Naive thymus-derived CD4-positive, alpha-beta T cell (primary cell): ENCODE measurements at places on chromosomes 6 and 20. TPM values are rescaled to one million over a fixed set of nuclear protein-coding genes. Genes with fewer than 3 reads are reported as not detected.

The DDAH2 gene
- total RNA-seq: 11.3 and 12.2 TPM in 2 replicates

DNA sequence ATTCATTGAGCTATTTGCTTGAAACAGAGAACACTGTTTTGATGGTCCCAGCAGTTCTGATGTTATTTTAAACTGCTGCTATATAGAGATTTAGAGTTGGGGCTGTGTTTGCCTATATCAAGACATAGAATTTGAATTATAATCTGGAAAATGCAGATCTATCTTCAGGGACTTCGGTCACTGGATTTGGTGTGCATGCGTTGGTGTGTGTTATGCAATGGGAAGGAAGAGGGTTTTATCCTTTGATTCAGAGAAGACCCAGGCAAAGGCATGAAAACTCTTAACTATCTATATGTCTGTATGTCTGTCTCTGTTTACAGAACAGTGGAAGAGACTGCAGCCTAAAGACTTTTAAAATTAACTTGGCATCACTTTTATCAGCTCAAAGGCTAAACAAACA, 2.0 kb downstream of the ADGRB3 start:
- H3K27me3 ChIP-seq: peaks cover 5% of the 10 kb centered on the region
- no peaks in the 10 kb centered on the region for H3K4me1 ChIP-seq
- H3K36me3 ChIP-seq: no peaks in the 10 kb centered on the region
- no peak overlapping the region for H3K27ac ChIP-seq

The BANF2 gene
- not detected for total RNA-seq

The CDC40 gene
- 36.2 TPM for total RNA-seq

GRCh38 chr20:40757087-40757486, 68.1 kb upstream of the MAFB start:
- no peak overlapping the region for H3K4me3 ChIP-seq
- DNase-seq: no peak
- H3K36me3 ChIP-seq: no peaks in the 10 kb centered on the region
- H3K27me3 ChIP-seq: no peaks in the 10 kb centered on the region
- H3K4me1 ChIP-seq: peaks cover 23% of the 10 kb centered on the region

- H3K27ac ChIP-seq: no peak overlapping the region
- no peak for DNase-seq
- no peaks in the 10 kb centered on the region for H3K4me1 ChIP-seq
- H3K4me3 ChIP-seq: no peak overlapping the region
- H3K27me3 ChIP-seq: no peaks in the 10 kb centered on the region
These were observed 102.5 kb downstream of the SASH1 start for GRCh38 chr6:148445116-148445515.

- DNase-seq: no peak
- no peaks in the 10 kb centered on the region for H3K27me3 ChIP-seq
These were observed 41.0 kb downstream of the ANGPT4 start for GRCh38 chr20:875115-875514.

- H3K4me1 ChIP-seq: no peaks in the 10 kb centered on the region
- no peak overlapping the region for H3K27ac ChIP-seq
- DNase-seq: no peak
- no peaks in the 10 kb centered on the region for H3K36me3 ChIP-seq
- no peak overlapping the region for H3K4me3 ChIP-seq
These were observed 15.0 kb downstream of the JPH2 start for GRCh38 chr20:44171775-44172571.

The LY6G5C gene
- total RNA-seq: 2.4 TPM

The SLC35B2 gene
- total RNA-seq: 20.4 TPM

- H3K4me1 ChIP-seq: peaks cover 42% of the 10 kb centered on the region
- H3K4me3 ChIP-seq: peak overlapping the region; percentile 62
- no peaks in the 10 kb centered on the region for H3K27me3 ChIP-seq
- peak overlapping the region; percentile 95 for H3K27ac ChIP-seq
- no peaks in the 10 kb centered on the region for H3K36me3 ChIP-seq
- no peak for DNase-seq
These were observed 2.1 kb upstream of the DIDO1 start for GRCh38 chr20:62928246-62928939.

DNA sequence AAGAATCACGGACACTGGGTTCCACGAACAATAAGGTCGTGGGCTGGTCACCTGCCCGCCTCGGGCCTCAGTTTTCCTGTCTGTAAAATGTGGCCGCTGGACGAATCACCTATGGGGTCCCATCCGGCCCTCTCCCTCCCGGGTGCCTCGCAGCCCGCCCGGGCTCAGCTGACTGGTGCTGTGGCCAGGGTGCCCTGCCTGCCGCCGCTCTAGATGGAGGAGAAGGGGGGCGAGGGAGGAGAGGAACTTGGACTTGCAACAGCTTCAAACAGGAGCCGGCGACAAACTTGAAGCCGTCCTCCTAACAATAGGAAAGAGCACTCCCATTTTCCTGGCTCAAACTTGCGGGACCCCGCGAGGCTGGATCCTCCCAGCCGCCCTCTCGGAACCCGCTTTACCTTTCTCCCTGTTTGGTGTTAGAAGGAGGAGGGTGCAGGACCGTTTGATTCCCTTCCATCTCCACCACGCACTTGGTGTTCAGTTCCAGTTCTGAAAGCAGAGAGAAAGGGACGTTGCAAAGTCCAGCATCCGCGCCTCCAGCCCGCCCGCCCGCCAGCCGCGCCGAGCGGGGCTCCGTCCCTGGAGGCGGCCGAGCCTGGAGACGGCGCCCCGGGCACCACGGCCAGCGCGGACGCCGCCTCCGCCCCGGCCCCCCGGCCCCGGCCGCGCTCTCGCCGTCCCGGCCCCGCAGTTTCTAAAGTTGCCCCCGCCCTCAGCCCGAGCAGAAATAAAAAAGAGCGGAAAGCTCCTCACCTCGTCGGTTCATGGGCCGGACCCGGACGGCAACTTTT, 584 bp downstream of the KIF13A start:
- no peak for DNase-seq
- H3K4me1 ChIP-seq: peaks cover 6% of the 10 kb centered on the region
- no peak overlapping the region for H3K4me3 ChIP-seq
- H3K27me3 ChIP-seq: no peaks in the 10 kb centered on the region

DNA sequence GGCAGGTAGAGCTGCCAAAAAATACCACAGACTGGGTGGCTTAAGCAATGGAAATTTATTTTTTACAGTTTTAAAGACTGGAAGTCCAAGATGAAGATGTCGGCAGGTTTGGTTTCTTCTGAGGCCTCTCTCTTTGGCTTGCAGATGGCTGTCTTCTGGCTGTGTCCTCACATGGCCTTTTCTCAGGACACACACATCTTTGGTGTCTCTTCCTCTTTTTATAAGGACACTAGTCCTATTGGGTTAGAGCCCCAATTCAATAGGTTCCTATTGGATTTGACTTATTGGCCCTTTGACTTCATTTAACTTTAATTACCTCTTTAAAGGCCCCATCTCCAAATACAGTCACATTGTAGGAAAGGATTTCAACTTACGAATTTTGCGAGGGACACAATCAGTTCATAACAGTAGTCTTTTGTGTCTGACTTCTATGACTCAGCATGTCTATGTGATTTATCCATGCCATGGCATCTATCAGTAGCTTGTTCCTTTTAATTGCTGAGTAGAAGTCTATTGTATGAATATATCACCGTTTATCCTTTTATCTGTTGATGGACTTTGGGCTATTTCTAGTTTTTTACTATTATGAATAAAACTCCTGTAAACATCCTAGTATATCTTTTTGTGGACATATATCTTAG, 11.0 kb upstream of the TCP11 start:
- peaks cover 3% of the 10 kb centered on the region for H3K27me3 ChIP-seq
- H3K36me3 ChIP-seq: no peaks in the 10 kb centered on the region
- DNase-seq: no peak

The TRIM15 gene
- total RNA-seq: not detected

- no peak overlapping the region for H3K27ac ChIP-seq
- H3K36me3 ChIP-seq: no peaks in the 10 kb centered on the region
- peaks cover 4% of the 10 kb centered on the region for H3K4me1 ChIP-seq
- H3K27me3 ChIP-seq: no peaks in the 10 kb centered on the region
- no peak overlapping the region for H3K4me3 ChIP-seq
These were observed 2.9 kb downstream of the BIRC7 start for GRCh38 chr20:63238514-63239125.

- no peak overlapping the region for H3K4me3 ChIP-seq
- no peak overlapping the region for H3K27ac ChIP-seq
- H3K4me1 ChIP-seq: no peaks in the 10 kb centered on the region
- no peaks in the 10 kb centered on the region for H3K27me3 ChIP-seq
These were observed 32.5 kb downstream of the ADGRF1 start for GRCh38 chr6:47009583-47009982.

DNA sequence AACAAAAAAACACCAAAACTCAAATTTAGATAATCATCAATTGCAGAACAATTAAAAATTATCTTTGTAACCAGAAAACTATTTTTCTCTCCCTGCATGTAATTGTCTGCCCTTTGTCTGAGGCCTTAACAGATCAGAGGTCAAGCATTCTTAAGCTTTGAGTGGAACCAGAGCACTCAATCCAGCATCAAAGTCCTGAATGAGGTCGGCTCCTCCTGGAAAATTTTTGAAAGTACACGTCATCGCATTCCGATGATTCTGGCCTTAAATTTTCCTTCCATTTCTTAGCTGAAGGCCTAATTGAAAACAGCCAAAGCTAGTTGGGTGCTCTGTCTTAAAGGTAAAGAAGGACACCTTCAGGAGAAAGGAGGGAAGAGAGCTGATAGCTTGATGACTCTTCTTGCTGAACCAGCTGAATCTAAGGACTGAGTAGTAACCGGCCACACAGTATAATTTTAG, 510.2 kb upstream of the SULF2 start:
- DNase-seq: no peak
- no peaks in the 10 kb centered on the region for H3K4me1 ChIP-seq
- no peaks in the 10 kb centered on the region for H3K27me3 ChIP-seq
- H3K27ac ChIP-seq: no peak overlapping the region
- no peaks in the 10 kb centered on the region for H3K36me3 ChIP-seq
- H3K4me3 ChIP-seq: no peak overlapping the region

DNA sequence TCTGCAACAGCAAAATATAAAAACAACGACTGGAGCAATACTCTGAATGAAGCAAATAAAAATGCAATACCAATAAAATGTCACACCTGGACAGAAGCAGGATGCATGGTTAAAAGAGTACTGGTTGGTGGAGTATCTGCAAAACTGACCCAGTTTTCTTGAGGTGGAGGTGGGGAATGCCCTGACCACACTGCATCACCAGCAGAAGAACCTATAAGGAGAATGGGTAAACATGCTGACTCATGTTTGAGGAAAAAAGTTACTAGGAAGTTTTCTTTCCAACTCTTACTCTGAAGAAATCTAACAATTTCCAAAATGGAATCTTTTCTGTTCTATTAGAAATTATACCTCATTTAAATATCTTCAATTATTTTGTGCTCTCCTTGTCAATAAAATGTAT, 43.6 kb downstream of the REPS1 start:
- DNase-seq: no peak
- H3K27ac ChIP-seq: no peak overlapping the region
- no peaks in the 10 kb centered on the region for H3K27me3 ChIP-seq
- H3K4me3 ChIP-seq: no peak overlapping the region
- peaks cover 29% of the 10 kb centered on the region for H3K36me3 ChIP-seq

DNA sequence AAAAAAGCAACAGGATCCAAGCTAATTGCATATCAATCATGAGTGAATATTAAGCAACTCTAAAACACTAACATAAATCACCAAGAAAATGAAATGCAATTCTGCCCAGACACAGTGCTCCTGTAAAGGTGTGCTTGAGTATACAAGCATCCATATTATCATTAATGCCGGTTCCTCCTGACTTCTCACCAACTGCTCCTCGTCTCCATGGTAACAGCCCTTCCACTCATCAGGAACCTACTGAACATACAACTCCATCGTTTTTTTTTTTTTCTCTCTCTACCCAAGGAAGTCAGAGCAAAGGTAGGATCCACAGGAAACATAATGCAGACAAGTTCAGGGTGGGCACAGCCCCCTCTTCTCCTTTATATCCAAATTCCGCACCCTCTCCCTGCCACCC, 12.4 kb downstream of the GABBR1 start:
- DNase-seq: no peak
- H3K27me3 ChIP-seq: no peaks in the 10 kb centered on the region
- no peaks in the 10 kb centered on the region for H3K4me1 ChIP-seq
- H3K4me3 ChIP-seq: no peak overlapping the region

GRCh38 chr6:162699961-162700360, 27.6 kb downstream of the PRKN start:
- no peaks in the 10 kb centered on the region for H3K36me3 ChIP-seq
- no peaks in the 10 kb centered on the region for H3K27me3 ChIP-seq
- H3K27ac ChIP-seq: no peak overlapping the region
- no peak overlapping the region for H3K4me3 ChIP-seq

- no peak overlapping the region for H3K4me3 ChIP-seq
- H3K4me1 ChIP-seq: no peaks in the 10 kb centered on the region
- H3K27ac ChIP-seq: no peak overlapping the region
- H3K36me3 ChIP-seq: peaks cover 7% of the 10 kb centered on the region
These were observed 41.0 kb upstream of the TMEM217 start for GRCh38 chr6:37298958-37299357.

DNA sequence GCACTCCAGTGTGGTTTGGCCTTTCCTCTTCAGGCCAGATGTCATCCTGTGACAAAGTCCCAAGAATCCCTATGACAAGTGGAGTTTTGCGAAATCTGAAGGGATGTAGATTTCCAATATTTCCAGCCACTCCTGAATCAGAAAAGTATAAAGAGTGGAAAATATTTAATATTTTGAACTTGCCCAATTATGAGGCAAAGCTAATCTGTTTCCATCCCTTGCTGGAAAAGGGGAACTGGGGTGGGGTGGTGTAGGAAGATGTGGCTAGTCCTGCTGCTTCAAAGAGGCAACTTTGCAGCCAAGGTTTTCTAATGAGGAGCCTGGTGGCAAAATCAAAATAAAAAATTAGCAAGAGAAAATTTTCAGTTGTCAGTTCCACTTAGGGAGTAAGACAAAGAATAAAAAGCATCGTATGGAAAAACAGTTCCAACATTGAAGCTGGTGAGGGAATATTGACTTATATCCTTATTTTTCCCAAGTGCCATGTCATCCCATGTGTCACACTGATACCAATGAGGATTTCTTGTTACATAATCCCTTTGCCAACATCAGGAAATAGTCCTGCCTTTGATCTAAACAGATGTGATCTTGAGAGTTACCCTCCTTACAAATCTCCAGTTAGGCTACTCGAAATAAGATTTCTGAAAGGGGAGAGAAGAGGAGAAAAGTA, 480.0 kb upstream of the JARID2 start:
- H3K4me3 ChIP-seq: no peak overlapping the region
- no peaks in the 10 kb centered on the region for H3K27me3 ChIP-seq
- no peak overlapping the region for H3K27ac ChIP-seq
- H3K4me1 ChIP-seq: no peaks in the 10 kb centered on the region

The SLC17A3 gene
- not detected for total RNA-seq

- no peaks in the 10 kb centered on the region for H3K36me3 ChIP-seq
- H3K27ac ChIP-seq: no peak overlapping the region
- no peak overlapping the region for H3K4me3 ChIP-seq
- H3K27me3 ChIP-seq: no peaks in the 10 kb centered on the region
These were observed 294.3 kb downstream of the CDC5L start for GRCh38 chr6:44681761-44682160.

The LSM2 gene
- total RNA-seq: 31.1 TPM

- no peak overlapping the region for H3K4me3 ChIP-seq
- H3K4me1 ChIP-seq: no peaks in the 10 kb centered on the region
- H3K27ac ChIP-seq: no peak overlapping the region
- H3K36me3 ChIP-seq: no peaks in the 10 kb centered on the region
- no peak for DNase-seq
These were observed 7.9 kb downstream of the LBP start for GRCh38 chr20:38354227-38354626.

The CDH4 gene
- total RNA-seq: 0.05 and 0.12 TPM in 2 replicates

The HLA-DRA gene
- 103 and 104 TPM in 2 replicates for total RNA-seq

GRCh38 chr6:37940074-37940847, 120.7 kb downstream of the ZFAND3 start:
- no peak overlapping the region for H3K4me3 ChIP-seq
- H3K27me3 ChIP-seq: no peaks in the 10 kb centered on the region
- H3K36me3 ChIP-seq: no peaks in the 10 kb centered on the region
- H3K4me1 ChIP-seq: peaks cover 7% of the 10 kb centered on the region
- no peak for DNase-seq
- H3K27ac ChIP-seq: no peak overlapping the region
